Activated CD8-positive, alpha-beta T cell treated with anti-CD3 and anti-CD28 coated beads for 36 hours (primary cell): ENCODE measurements at places on chromosomes 16 and 17. TPM values are rescaled to one million over a fixed set of nuclear protein-coding genes. Genes with fewer than 3 reads are reported as not detected.

Gene C17orf113
- 0.72 TPM for total RNA-seq

GRCh38 chr16:70598937-70599503 is 47.3 kb upstream of the IL34 start:
- no peak for DNase-seq

DNA sequence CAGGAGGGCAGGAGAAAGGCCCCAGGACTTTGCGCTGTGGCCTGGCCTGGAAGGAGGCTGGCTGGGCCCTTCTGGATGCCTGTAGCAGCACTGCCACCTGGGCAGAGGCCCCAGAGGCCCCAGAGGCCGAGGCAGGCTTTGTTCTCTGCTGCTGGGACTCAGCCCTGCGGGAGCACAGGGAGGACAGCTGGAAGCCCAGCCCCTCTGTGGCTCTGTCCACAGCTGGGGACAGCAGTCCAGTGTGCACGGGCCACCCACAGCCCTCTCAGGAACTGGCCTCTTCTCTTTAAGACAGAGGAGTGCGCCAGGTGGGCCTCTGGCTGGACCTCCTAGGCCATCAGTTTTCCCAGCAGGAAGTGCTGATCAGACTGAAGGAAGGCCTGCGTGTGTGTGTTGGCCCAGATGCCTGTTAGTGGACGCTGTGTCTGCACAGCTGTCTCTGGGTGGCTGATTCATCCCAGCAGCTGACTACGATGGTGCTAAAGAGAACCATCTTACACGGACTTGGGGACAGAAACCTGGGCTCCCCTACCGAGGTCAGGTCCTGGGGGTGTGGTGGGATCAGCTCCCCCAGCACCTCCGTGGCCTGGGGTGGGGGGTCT is 26.9 kb upstream of the ZNF750 start:
- DNase-seq = no peak

DNA sequence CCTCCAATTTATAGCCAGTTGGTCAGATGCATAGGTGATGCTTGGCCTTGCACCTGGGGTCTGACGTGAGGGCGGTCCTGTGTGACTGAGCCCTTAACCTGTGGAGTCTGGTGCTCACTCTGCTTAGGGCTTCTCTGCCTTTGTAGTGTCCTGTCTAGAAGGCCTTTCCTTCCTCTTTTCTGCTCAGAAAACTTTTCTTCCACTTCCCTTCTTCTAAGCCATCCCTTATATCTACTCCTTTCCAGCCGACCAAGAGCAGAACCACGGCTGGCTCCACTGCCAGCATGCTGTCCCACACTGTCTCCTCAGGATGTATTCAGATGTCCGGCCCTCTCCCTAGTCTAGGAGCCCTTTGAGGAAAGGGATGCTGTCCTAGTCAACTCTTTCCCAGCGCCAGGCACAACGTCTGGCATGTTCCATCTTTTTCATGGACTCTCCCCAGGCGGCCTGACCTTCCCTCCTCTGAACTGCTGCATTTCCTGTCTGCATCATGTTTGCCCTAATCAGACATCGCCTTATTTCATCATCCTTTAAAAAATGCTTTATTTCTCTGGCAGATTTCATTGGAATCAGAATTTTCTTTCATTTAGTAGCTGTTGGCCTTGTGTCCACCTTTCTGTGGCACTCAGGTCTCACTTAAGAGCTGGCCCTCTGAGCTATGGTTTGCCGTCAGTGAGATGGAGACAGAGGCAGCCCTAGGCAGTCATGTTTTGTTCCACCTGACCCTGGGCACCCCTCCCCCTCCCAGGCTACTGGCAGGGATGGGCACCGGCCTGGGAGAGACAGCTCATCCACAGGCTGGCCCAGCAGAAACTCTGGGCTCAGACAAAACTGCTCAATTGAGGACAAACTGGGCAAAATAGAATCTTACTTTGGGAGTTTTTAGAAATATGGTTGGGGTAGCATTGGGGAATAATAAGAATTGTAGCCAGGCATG is 15.5 kb upstream of the BRCA1 start:
- DNase-seq = no peak
